ENCODE measurements at places on chromosomes 3 and 15. TPM values are rescaled to one million over a fixed set of nuclear protein-coding genes. Genes with fewer than 3 reads are reported as not detected.

The MUSTN1 gene
- total RNA-seq: not detected

The TF gene
- 0.24 TPM for total RNA-seq

The POMGNT2 gene
- total RNA-seq: 17.9 TPM

- DNase-seq: no peak
These were observed 234.7 kb downstream of the NFKBIZ start for GRCh38 chr3:102084006-102084405.

DNA sequence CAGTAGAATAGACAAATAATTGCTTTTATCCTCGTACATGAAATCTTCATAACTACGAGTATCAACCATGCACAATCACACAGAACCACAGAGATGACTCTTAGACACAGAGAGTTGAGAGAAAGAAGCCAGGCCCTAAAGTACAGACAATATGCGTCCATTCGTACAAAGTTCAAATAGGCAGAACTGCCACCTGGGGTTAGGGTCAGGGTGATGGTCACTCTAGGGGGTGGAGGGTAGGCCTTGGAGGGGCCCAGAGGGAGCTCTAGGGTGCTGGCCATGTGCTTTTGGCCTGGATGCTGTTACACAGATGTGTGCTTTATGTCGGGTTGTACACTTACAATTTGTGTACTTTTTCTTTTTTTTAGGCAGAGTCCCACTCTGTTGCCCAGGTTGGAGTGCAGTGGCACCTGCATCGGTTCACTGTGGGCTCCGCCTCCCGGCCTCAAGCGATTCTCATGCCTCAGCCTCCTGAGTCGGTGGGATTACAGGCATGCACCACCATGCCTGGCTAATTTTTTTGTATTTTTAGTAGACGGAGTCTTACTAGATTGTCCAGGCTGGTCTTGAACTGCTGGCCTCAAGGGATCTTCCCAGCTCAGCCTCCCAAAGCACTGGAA is 65.9 kb upstream of the KLF13 start:
- DNase-seq: no peak

DNA sequence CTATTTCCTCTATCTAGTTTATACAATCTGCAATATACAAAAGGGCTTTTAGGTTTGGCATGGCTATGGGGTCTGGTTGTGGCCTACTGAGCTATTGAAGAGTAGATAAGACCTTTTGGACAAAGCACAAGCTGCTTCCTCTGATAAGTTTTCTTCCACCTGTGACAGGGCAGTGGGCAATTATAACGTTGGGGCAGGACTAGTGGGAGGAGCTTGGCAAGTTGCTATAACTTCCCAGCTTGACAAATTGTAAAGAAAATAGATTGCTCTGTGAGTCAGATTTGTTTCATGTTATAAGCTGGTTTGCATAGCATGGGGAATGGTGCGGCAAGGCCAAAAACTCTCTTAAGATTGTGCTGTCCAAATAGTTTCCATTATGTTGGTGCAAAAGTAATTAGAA is 64.9 kb downstream of the SLC7A14 start:
- no peak for DNase-seq

GRCh38 chr15:74400915-74401757 is 32.6 kb downstream of the SEMA7A start:
- DNase-seq: peak; percentile 70

DNA sequence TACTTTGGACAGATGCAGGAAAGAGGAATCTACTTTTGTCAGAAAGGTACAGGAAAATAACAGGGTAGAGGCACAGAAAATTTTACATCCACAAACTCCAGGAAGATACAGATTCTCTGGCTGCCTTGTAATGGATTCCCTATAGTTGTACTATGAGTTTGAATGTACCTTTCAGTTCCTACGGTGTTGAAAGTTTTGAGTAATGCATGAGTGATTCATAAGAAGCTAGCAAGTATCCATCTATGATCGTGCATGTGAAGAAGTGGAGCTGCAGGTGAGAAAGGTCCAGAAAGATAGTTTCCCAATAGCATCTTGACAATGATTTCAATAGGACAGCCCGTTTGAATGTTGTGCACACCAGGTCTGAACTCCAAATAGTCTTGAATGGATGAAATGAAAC is 786.5 kb upstream of the ROBO1 start:
- no peak for DNase-seq

- no peak for DNase-seq
These were observed 26.5 kb downstream of the CFAP161 start for GRCh38 chr15:81160312-81161159.

DNA sequence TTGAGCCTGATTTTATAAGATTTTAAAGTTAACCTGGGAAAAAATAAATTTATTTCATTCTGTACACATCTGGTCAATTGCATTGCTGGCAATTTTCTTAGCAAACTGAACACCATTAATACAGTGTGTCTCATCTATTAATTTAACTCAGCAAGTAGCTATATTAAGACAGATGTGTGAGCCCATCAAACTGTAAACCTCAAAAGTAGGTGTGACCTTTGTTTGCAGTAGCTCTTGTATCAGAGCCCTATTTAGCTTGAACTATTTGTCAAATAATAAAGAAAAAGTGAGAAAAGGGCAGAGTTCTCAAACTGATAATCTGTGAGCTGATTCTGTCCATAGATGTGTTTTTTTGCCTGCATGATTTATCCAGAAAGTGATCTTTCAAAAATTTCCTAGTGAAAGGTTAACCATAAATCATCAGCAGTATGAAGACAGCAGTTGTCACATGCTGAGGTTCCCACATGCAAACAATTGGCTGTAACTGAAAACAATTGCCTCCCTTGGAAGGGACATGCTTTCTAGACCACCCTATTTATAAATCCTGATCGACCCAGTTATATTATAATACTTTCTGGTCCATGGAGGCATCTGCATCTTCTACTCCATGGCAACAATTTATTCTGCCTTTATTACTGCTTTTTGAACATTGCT is 646.5 kb downstream of the NSUN3 start:
- no peak for DNase-seq

DNA sequence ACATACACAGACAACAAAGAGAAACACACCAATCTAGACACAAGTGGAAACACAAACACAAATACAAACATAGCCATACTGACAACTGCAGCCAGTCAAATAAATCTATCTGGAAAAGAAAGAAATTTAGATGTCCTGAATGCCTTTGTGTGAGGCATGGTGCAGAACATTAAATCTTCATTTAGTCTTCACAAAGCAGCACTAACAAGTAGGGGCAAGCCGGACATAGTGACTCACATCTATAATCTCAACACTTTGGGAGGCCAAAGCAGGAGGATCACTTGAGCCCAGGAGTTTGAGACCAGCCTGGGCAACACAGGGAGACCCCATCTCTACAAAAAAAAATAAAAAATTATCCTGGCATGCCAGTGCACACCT is 11.7 kb downstream of the MEGF11 start:
- DNase-seq: no peak

The TUSC7 gene
- not detected for total RNA-seq

The CCDC80 gene
- total RNA-seq: 162 TPM

- no peak for DNase-seq
These were observed 232.8 kb downstream of the CLSTN2 start for GRCh38 chr3:140167600-140168281.

The ERICH6 gene
- not detected for total RNA-seq

- peak; percentile 38 for DNase-seq
These were observed 285.1 kb upstream of the MANF start for GRCh38 chr3:51099794-51100535.

- DNase-seq: no peak
These were observed 1.1 kb downstream of the TNNC1 start for GRCh38 chr3:52452570-52453221.

The DAZL gene
- total RNA-seq: not detected

DNA sequence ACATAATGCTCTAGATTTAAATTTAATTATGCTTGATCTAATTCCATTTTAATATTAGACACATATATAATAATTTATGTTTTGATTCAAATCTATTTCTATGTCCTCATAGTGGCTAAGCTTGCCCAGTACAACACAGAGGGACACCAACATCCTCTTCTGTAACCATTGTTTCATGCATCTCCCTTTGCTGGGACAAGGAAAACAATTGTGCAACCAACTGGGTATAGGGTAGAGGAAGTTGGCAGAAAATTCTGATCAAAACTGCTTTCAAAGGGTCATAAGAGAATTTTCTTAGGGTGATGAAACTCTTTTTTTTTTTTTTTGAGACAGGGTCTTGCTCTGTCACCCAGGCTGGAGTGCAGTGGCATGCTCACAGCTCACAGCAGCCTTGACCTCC is 121.4 kb upstream of the SGO1 start:
- DNase-seq: no peak

The OCA2 gene
- total RNA-seq: not detected

The APEH gene
- total RNA-seq: 131 TPM

GRCh38 chr15:58038426-58039078 is 27.0 kb downstream of the ALDH1A2 start:
- no peak for DNase-seq

- no peak for DNase-seq
These were observed 86.9 kb upstream of the PLXNA1 start for GRCh38 chr3:126896067-126896441.

GRCh38 chr3:140011611-140012277 is 76.8 kb downstream of the CLSTN2 start:
- DNase-seq: no peak

DNA sequence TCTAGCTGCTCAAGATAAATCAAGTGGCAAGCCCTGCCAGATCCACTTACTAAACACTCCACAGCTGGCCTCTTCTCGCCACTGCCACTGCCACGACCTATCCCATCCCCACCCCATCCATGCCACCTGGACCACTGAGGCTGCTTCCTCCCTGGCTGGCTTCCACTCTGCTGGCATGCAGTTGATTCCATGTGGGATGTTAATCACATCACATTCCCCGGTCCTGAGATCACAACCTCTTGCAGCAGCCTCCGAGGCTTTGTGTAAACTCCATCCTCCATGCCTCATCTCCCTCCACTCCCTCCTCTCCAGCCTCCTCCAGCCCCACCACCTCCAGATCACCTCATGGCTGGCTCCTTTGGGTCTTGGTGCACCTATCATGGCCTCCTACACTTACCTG is 7.7 kb downstream of the NCKIPSD start:
- no peak for DNase-seq

The STAB1 gene
- total RNA-seq: 0.04 TPM

The SUSD5 gene
- total RNA-seq: 0.35 TPM

- no peak for DNase-seq
These were observed 159.7 kb downstream of the POLR2M start for GRCh38 chr15:57866149-57866736.

GRCh38 chr3:69648126-69648525 is 91.1 kb upstream of the MITF start:
- DNase-seq: no peak

DNA sequence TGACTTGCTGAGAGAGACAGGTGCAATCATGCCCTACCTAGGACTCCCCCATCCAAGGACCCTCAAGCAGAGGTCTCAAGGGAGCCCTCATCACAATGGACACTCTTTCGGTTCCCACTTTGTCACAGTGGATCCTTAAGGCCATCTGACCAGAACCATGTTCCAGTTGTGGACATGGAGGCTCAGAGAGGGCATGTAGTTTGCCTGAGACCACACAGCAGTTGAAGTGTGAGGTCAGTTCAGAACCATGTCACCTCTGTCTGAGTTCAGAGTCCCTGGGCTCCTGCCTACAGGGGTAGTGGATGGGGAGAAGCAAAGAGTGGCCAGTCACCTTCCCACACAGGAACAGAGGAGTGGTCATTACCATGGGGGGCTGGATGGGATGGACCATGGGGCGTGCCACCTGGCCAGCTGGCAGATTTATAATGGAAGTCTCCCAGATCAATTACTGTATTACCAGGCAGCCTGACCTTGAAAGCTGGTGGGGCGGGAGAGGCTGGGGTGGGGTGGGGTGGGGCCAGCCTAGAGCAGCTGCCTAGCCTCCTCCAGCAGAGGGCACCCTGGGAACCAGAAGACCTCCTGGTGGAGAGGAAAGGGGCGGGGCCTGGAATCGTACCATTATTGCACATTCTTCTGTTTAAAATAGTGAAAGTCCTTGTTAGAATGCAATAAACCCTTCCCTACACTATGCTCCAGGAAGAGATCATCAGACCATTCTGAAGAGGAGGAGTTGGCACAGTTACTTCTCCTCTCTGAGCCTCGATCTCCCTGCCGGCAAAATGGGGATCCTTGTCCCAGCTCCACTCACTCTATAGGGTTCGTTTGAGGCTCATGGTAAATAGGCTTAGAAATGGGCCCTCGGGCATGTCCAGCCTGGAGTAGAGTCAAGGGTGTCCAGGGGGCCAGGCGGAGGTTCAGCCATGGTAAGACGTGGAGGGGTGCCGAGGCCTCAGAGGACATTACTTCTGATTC is 26.9 kb upstream of the LINGO1 start:
- DNase-seq: peak; percentile 53

- DNase-seq: peak; percentile 42
These were observed 36.9 kb upstream of the HERC1 start for GRCh38 chr15:63870487-63871209.

The LRRC31 gene
- total RNA-seq: not detected

DNA sequence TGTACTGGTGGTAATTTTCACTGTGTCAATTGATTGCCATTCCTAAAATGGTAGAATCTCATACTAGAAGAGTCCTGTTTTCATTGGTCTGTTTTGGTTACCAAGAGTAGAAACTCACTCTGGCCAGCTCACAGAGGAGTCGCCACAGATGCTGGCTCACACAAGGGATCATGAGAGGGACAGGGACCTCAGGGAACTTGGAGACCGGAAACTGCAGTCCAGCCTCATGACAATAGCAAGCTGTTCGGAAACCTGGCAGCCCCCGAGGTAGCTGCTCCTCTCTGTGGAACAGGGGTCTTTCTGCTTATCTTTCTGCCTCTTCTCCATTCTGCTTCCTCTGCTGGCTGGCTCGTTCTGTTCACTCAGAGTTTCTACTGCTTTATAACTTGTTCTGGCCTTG is 192.9 kb downstream of the PLCL2 start:
- no peak for DNase-seq

DNA sequence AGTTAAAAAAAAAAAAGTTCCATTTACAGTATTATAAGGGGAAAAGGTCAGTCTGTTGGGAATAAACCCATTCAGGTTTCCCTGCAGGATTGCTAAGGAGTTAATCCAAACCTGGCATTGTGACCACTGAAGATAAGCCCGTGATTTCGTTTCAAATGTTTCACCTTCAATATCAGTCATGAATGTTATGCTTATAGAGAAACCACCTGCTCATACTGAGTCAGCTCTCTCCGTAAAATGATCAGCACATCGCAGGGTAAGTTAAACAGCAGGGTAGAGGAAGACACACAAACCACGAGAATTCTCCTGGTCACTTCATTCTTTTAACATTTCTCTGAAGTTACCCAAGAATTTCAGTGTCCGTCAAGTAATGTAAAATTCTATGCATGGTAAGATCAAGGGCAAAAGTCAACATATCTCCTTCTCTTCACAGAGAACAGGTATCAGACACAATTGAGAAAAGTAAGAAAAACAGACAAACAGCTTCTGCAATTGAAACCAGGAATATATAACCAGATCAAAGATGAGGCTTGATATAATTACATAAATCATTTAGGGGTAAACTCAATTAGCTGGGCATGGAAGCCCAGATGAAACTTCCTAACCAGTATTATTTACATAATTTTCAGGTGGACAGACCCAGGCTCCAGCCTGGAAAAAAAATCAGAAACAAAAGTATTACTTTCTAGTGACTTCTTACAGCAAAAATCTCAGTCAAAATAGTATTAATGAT is 67.6 kb upstream of the ARHGEF3 start:
- DNase-seq: peak; percentile 12

- DNase-seq: no peak
These were observed 4.1 kb downstream of the MBNL1 start for GRCh38 chr3:152272771-152273242.

- DNase-seq: no peak
These were observed 439.7 kb downstream of the NTRK3 start for GRCh38 chr15:87816811-87817210.

The TTLL13 gene
- total RNA-seq: 0.96 TPM

Measured in PC-9 (cell line).